Activated CD4-positive, alpha-beta T cell treated with anti-CD3 and anti-CD28 coated beads for 24 hours (primary cell): ENCODE measurements at places on chromosomes 2 and 18.

- DNase-seq = no peak
These were observed 114.4 kb upstream of the HAAO start for GRCh38 chr2:42906557-42907411.

DNA sequence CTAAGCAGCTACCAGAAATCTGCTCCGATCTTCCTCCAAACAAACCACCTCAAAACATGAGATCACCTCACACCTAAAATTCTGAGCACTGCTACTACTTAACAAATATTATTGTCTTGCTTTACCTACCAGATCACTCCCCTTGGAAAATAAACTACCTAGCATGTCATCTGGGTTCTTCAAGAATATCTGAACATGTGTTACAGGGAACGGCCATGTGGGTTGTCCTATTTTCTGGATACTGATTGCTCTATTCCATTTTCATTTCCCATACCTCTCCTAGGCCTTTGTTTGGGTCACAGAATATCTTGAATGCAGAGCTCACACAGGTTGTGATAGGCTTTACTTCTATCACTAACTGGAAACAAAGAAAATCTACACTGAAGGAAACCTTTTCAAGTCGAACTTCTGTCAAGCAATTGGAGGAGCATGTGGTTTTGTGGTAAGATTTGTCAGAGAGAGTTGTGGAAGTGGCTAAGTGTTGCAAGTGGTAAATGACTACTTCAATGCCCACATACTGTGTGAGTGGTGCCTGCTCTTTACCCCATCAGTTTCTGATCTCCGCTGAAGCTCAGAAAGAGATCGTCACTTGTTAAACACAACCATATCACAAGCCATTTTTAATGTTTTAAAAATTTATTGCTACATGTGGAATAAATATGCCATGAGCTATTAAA is 739.1 kb upstream of the ZEB2 start:
- DNase-seq = no peak

DNA sequence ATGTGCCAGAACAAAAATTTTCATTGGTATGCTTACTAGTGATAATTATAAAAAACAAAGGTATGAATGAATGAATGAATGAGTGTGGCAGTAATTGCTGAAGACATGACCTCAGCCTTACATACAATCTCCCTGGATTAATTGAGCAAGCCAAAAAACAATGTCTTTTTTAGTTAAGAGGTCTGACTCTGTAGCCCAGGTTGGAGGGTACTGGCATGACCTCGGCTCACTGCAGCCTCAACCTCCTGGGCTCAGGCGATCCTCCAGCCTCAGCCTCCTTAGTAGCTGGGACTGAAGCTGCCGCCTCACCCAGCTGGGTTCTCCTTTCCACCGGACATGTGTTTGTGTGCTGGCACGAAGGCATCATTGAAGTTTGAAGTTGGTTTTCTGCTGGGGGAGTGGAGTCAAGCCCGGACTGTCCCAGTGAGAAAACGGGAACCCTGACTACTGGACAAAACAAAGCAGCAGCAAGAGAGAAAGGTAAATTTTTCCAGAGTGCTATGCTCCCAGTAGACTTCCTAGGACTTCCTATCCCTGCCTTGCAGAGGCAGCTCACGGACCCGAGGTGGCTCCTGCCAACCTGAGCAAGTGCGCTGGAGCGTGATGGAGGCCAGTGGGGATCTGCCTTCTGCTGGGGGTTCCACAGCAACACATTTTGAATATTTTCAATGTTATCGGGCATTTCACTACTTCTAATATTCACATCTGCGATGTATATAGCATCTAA is 6.4 kb upstream of the IMP4 start:
- no peak for DNase-seq

DNA sequence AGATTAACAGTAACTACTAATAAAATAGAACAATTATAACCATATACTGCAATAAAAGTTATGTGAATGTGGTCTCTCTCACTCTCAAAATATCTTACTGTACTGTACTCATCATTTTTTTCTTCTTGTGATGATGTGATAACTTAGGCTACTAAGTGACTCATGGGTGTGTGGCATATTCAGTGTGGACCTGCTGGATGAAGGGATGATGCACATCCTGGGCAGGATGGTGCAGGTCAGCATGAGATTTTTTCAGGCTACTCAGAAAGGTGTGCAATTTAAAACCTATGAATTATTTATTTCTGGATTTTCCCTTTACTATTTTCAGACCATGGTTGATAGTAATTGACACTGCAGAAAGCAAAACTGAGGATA is 90.7 kb downstream of the NCKAP5 start:
- no peak for DNase-seq

- no peak for DNase-seq
These were observed 182.8 kb downstream of the ST6GAL2 start for GRCh38 chr2:106703161-106703560.

- DNase-seq = no peak
These were observed 226.7 kb downstream of the ARHGAP15 start for GRCh38 chr2:143355870-143356269.

- DNase-seq = no peak
These were observed 126.1 kb downstream of the TCF4 start for GRCh38 chr18:55461848-55462247.

DNA sequence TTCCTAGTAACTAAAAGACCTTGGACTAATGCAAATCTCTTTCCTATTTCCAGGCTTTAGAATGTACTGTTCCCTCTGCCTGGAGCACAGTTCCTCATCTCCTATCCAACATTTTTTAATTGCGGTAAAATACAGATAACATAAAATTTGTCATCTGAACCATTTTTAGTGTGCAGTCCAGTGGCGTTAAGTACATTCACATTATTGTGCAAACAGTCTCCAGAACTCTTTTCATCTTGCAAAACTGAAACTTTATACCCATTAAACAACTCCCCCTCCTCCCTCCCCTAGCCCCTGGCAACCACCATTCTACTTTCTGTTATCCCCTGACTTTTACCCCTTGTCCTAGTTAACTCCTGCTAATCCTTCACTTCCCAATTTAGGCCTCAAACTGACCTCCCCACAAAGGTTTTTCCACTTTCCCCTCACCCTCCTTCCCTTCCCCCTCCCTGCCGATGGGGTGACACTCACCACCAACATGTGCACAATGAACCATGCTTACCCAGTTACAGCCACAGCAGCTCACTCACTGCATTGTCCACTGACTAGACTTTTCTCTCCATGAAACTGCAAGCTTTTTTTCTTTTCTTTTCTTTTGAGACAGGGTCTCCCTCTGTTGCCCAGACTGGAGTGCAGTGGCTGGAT is 54.8 kb downstream of the KIAA2012 start:
- no peak for DNase-seq

- no peak for DNase-seq
These were observed 262.8 kb upstream of the CHST9 start for GRCh38 chr18:27447930-27448329.

DNA sequence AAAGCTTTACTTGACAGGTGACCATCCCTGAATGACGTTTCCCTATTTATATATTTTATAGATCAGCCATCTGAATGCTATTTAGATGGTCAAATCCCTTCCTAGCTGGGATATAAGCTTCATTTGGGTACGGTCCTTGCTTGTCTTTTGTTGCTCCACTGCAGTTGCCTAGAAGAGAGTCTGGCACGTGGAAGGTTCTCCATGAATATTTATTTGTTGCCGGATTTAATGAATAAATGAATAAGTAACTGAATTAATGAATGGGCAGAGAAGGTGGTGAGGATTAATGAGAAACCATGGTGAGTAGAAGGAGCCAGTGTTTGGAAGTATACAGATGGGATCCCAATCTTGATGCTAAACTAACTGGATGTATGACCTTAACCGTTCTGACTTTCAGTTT is 222.1 kb downstream of the LPIN1 start:
- DNase-seq = no peak

DNA sequence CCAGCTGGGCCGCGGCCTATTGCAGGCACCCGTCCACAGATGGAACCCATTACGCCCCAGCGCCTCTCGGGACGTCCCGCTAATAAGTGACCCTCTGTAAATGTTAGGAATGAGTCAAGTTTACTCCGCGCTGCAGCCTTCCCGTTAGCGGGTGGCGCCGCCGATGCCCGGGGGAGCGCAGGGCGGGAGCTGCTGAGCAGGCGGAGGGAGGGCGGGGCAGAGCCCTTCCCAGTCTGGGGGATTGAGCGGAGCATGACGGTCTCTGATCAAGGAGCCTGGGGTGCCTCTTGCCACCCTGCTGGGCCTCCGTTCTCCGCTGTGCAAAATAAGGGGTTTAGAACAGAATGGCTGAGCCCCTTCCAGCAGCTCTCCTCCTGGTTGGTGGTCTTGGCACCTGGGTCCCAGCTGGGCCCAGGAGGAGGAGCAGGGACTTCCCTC is 10.5 kb downstream of the CROCC2 start:
- no peak for DNase-seq

DNA sequence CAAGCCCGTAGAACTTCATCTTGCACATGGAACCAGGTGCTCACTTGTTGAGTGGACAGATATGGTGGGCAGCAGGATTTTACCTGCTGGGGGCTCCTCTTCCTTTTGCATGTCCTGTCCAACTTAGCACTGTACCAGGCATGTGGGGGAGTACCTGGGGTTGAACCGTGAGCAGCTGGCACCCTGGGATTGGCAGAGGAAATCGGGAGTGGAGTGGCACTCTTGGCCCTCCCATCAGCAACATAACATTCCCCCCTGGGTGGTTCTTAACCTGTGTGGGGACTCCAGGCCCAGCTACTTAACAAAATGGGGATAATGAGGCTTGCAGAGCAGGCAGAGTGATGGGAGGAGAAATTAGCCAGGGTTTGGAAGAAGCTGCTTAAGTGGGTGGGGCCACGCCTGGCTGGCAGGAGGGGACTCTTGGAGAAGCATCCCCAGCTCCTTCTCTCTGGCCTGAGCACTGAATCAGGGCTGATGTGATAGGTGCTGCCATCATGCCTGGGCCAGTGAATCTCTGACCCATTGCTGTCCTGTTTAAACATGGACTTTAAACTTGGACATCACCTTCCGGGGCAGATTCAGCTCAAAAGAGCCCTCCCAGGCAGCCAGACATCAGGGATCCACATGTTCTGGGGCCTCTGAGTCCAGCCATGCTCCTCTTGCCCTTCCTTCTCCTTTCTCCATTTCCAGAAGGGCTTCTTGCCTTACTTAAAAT is 15.5 kb downstream of the FOSL2 start:
- DNase-seq = no peak
